ENCODE measurements at places on chromosomes 6 and 20. TPM values are rescaled to one million over a fixed set of nuclear protein-coding genes. Genes with fewer than 3 reads are reported as not detected.

BTNL2 gene
- total RNA-seq = not detected

DNA sequence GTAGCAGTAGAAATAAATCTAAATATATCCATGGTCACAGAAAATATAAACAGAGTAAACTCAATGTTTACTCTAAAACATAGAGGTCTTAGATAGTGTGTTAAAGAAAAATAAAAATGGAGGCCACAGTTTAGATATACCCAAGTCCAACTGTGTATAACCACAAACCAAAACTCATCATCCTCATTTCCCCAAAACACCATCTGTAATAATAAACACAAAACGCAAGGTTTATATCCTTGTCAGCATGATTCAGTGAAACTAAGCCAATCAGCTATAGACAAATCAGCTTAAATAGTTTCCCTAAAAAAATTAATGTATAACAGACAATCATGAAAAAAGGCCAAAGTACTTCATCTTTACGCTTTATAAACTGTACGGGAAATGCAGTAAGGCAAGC lies 2.7 kb upstream of the HACE1 start:
- H3K36me3 ChIP-seq = no peaks in the 10 kb centered on the region
- no peak overlapping the region for H3K27ac ChIP-seq
- no peaks in the 10 kb centered on the region for H3K27me3 ChIP-seq
- H3K4me3 ChIP-seq = no peak overlapping the region
- H3K4me1 ChIP-seq = peaks cover 8% of the 10 kb centered on the region

GRCh38 chr6:34872332-34872731 lies 15.5 kb downstream of the TAF11 start:
- H3K4me3 ChIP-seq = no peak overlapping the region
- H3K36me3 ChIP-seq = peaks cover 38% of the 10 kb centered on the region
- H3K27me3 ChIP-seq = no peaks in the 10 kb centered on the region
- H3K27ac ChIP-seq = no peak overlapping the region

- no peaks in the 10 kb centered on the region for H3K36me3 ChIP-seq
- no peaks in the 10 kb centered on the region for H3K27me3 ChIP-seq
- no peak overlapping the region for H3K27ac ChIP-seq
Measured at GRCh38 chr20:58627212-58628072, 23.6 kb upstream of the STX16 start.

GRCh38 chr6:125257351-125257750 lies 44.4 kb downstream of the HDDC2 start:
- no peaks in the 10 kb centered on the region for H3K27me3 ChIP-seq
- no peak overlapping the region for H3K4me3 ChIP-seq
- H3K4me1 ChIP-seq = peaks cover 20% of the 10 kb centered on the region
